ENCODE measurements at places on chromosomes 11 and 22.
A peak's percentile ranks its signal among the peaks of the same experiment; 100 is the strongest.

- DNase-seq = no peak
Observed at GRCh38 chr11:8806974-8807373, 104.0 kb upstream of the AKIP1 start.

- DNase-seq = no peak
Observed at GRCh38 chr11:120261931-120262330, 22.0 kb downstream of the POU2F3 start.

DNA sequence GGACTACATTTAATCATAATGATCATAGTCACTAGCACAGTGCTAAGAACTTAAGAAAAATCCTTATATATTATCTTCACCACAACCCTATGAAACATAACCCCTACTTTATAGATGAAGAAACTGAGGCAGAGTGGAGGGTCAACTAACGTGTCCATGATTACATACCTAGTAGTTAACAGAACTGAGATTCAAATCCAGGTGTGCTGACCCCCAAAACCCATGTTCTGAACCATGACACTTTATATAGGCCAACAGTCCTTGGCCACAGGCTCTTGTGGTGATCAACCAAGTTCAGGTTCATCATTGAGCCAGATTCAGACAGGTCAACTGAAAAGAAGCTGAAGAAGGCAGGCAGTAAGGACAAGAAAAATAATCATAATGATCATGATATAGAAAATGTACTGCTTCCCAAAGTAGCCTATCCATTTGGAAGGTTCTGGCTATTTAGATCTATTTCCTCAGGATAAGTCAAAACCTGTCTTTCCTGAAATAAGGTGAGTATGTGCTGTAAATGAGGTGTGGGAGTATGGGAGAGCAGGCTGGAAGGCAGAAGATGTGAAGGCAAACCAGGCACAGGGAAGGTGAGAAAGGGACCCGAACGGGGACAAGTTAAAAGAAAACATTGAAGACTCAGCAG is 39.7 kb downstream of the MAPK1 start:
- no peak for DNase-seq

DNA sequence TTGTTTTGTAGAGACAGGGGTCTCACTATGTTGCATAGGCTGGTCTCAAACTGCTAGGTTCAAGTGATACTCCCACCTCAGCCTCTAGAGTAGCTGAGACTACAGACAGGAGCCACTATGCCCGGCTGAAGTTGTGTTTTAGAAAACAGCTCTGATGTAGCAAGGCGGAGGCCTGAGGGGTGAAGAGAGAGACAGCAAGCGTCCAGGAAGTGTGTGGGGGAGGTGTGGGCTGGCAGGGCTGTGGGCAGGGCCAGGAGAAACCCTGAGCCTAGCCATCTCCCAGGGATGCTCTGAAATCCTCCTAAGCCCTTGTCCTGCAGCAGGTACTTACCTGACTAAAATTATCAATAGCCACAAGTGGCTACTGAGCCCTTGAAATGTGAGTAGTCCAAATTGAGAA is 16.1 kb upstream of the RPS3 start:
- DNase-seq = no peak

DNA sequence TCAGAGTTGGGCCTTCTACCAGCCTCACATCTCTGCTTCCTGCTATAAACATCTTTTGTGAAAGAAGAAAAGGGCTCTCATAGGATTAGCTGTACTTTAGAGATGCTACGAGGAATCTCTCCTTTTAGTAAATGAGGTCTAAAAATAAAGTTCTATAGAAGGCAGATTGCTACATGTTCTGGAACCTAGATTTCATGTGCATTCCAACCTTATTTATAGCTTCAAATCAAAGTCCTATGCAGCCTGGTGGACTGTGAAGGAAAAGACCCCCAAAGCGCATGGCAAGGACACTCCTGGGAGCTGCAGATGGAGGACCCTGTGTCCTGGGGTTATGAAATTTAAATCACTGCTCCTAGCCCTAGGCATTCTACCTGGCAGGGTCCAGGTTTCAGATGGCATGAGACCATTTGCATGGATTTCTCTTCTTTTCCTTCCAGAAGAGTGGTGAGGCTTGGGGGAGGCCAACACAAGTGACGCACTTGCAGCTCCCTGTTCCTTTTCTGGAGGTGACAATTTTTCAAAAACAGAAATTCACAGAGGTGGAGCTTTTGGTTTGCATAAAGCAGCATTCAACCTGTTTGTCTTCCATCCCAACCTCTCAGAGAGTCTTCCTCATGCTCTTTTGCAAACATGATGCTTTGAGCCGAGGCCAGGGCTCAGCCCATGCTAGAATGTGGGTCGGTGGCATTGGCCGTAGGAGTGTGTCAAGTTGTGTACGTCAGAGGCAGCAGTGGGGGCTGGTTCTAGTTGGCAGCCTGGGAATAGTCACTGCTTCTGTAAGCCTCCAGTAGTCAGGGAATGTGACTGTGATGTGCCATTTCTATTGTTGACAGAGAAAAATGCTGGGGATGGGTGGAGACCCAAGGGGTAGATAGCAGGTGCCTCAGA is 6.3 kb downstream of the CRY2 start:
- no peak for DNase-seq

GRCh38 chr11:2558397-2558796 is 113.6 kb downstream of the KCNQ1 start:
- DNase-seq = no peak

- DNase-seq = no peak
Observed at GRCh38 chr11:69984457-69985261, 93.5 kb upstream of the ANO1 start.

DNA sequence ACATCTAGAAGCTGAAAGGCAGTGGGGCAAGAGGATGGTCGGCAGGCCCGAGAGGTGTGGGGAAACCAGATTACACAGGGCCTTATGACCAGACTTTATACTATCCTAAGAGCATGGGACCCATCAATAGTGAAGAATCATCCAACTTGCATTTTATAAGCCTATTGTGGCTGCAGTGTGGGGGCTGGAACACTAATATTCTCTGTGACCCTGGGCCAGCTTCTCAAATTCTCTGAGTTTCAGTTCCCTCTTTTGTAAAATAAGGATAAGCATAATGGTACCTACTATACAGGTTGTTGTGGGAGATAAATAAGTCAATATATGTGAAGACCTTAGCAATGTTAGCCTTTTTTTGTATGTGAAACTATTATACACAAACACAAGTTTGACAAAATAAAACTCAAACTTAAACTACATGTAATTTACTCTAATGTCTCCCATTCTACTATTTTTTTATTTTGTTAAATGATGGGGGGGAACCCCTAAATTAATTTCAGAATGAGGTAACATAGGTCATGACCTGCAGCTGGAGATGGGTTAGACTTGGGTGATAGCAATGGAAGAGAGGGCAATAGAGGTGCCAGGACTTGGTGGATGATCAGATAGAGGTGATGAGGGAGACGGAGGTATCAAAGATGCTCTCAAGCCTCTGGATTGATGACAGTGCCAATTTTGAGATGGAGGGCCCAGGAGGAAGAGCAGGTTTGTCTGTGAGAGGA is 30.1 kb downstream of the SMCO4 start:
- DNase-seq = no peak

DNA sequence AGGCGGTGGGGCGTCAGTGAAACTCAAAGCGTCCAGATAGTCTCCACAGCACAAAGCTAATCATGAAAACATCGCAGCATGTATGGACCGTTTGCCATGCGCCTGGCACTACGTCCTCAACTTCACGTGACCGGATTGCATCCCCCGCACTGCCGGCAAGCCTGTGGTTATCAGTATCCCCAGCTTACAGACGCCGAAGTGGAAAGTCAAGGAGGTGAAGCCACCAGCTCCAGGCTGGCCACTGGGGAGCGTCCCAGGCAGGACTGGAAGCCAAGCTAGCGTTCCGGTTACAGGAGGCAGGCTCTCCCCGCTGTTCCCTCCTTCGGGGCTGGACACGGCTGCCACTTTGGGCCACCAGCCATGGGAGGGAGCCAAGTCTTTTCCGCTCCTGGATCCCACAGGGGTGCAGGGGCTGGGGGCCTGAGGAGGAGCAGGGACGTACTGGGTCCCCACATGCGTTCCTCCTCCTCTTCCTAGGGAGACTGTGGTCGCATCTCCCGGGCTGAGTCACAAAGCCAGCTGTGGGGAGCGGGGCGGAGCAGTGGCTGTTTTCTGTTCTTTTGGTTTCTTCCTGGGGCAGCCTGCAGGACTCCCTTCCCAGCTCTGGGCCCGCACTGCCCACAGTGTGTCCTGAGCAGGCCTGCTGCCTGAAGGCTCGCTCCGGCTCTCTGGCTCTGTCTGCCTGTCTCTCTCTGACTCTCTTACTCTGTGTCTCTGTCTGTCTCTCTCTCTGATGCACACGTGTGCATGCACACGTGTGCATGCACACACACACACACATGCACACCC is 4.3 kb upstream of the OSBPL5 start:
- peak; percentile 9 for DNase-seq

- DNase-seq = no peak
Observed at GRCh38 chr11:12941671-12942070, 67.4 kb upstream of the RASSF10 start.

DNA sequence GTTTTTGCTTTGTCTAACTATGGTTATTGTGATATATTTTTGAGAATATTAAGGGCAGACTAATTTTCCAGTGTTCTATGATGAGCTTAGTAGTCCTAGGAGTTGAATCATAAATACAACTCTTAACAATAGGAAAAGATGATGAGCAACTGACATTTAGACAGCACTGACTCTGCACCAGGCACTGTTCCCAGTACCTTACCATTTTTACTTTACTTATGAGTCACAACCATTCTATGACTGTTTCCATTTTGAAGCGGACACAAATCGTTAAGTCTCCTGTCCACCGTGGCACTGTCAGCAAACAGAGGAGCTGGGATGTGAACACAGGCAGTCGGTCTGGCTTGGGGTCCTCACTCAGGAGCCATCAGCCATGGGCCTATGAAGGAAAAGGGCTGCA is 3.4 kb upstream of the SCGB2A2 start:
- DNase-seq = no peak

- DNase-seq = no peak
Observed at GRCh38 chr22:39563571-39564428, 6.8 kb upstream of the CACNA1I start.

GRCh38 chr22:17606496-17606895 is 22.1 kb downstream of the ATP6V1E1 start:
- no peak for DNase-seq

GRCh38 chr11:12771875-12772274 is 97.7 kb downstream of the TEAD1 start:
- no peak for DNase-seq

DNA sequence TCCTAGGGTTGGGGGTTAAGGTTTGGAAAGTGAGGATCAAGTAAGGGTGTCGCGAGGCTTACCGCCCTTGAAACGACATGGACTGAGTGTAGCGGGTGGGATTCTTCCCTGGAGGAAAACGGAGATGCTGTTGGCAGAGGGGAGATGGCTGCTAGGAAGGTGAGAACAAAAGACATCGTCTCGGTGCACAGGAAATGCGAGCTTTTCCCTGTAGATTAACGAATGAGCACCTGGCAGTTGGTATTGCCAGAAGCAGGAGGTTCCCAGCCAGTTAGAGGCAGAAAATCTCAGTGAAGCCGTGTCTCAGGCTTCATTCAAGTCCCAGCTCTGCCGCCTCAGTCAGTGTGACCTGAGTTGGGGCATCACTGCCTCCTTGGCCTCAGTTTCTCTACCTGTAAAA is 1.4 kb upstream of the LHFPL7 start:
- no peak for DNase-seq

DNA sequence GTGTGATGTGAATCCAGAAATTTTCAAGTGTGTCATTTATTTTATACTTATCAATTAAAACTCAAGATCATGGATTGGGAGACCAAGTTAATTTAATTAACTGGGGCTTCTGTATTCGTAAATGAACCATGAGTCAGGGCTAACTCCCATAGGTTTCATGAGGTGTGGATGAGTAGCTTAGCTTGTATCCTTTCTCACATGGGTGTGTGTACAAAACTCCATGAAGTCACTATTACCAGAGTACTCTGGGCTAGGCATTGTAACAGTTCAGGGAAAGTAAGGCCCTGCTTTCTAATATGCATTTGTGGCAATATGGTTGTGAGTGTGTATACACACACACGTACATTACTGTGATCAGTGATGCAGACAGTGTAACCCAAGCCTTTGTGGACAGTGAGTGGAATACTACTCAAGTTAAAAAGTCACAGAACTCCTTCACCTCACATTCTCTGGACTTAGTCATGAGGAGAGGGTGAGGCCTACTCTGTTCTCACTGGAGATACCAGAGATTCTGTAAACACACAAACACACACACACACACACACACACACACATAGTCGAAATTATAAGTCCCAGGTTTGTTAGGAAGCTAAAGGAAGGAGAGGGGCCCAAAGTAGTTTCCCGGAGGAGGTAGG is 3.5 kb downstream of the CNTF start:
- no peak for DNase-seq

- DNase-seq = no peak
Observed at GRCh38 chr11:70628855-70629844, 230.8 kb downstream of the CTTN start.

DNA sequence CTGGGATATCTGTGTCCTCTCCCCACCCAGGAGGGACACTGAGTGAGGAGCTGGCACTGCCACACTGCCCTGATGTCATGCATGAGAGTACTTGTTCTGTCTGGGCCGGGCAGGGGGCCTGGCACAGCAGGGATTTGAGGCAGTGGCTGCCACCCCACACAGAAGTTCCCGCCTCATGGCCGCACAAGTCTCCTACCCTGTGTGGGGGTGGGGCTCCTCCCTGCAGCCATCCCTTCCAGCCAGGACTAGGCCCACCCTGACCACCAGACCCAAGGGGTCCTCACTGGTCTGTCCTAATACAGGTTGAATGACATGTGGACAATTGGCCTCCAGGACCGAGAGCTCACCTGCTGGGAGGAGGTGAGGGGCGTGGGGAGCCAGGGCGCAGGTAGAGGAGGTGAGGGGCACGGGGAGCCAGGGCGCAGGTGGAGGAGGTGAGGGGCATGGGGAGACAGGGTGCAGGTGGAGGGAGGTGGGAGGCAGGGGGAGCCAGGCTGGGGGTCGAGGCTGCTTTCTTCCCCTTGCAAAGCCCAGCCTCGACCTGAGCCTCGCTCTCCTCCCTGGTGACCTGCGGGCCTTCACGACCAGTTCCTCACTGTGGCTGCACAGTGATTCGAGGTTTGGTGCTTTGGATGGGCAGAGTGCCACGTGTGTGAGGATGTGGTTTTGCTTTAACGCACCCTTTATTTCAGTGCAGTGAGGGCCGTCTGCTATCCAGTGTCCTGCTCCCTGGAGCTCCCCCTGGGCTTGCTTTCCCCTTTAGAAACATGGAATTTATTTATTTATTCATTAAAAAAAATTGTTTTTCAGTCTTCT is 7.4 kb downstream of the LZTR1 start:
- no peak for DNase-seq

- DNase-seq = no peak
Observed at GRCh38 chr11:78560826-78561484, 13.7 kb downstream of the NARS2 start.

GRCh38 chr11:67632175-67632981 is 2.6 kb upstream of the NUDT8 start:
- DNase-seq = no peak

GRCh38 chr11:57646799-57647303 is 2.9 kb downstream of the YPEL4 start:
- DNase-seq = no peak

DNA sequence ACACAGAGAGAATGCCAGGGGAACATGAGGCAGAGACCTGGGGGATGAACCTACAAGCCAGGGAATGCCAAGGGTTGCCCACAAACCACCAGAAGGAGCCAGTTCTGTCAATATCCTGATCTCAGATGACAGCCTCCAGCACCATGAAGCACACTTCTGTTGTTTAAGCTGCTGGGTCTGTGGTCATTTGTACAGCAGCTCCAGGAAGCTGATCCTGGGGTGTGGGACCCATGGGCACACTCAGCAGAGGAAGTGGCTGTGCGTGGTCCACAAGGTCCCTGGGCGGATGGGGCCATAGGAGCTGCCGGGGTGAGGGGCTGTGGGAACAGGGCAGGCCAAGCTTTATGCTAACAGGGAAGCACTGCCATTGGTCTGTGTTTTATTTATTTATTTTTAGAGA is 12.1 kb downstream of the PPM1F start:
- no peak for DNase-seq

- no peak for DNase-seq
Observed at GRCh38 chr11:132640952-132641351, 891.3 kb downstream of the OPCML start.

Data from GM12891 (cell line).